ENCODE measurements at places on chromosomes 7 and 10.

- DNase-seq: no peak
Observed at GRCh38 chr10:29181936-29182335, 106.9 kb upstream of the LYZL1 start.

DNA sequence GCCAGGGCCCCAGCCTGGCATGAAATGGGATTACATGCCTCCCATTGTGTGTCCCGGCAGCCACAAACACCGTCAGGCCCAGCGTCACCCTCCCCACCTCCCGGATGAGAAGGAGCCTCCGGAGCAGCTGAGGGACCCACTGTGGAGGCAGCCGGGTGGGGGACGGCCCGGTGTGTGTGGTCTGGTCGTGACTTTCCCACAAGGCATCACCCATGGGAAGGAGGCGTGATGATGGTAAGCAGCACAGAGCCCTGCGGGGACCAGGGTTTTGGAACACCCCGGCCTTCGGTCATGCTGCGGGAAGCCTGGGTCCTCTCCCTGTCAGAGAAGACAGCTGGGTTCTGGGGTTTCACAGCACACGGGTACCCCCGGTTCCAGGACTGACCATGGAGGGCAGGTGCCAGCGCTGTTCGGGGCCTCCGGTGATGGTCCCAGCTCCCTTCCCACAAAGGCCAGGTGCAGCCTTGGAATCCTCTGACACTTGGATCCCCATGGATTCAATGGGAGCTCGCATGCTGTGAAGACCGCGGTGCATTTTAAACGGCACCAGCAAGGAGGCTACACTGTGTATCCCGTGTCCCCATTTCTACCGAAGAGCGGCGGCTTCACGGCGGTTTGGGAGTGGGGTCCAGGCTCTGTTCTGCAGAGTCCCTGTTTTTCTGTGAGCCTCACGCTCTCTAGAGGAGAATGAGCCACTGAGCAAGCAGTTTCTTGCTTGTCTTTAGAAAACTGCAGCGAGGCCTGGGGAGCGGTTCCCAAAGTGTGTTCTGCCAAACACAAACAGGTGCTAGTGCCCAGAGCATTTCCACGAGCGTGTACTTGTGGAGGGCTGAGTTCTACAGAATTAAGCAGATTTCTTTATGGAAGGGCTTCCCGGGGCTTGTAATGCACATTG is 336.0 kb downstream of the ADARB2 start:
- DNase-seq: no peak

DNA sequence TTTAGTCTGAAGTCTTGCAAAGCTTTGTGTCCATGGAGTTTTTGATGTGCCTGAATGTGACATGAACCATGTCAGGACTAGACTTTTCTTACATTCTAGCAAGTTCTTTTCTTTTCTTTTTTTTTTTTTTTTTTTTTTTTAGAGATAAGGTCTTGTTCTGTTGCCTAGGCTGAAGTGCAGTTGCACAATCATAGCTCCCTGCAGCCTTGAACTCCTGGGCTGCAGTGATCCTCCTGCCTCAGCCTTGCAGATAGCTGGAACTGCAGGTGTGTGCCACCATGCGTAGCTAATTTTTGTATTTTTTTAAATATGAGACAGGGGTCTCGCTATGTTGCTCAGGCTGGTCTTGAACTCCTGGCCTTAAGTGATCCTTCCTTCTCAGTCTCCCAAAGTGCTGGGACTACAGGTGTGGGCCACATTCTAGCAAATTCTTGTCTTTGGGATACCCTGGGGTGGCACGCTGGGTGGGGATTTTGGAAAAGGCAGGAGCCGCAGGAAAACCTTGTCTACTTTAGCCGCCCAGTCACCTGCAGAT is 152.8 kb downstream of the SVIL start:
- DNase-seq: no peak

DNA sequence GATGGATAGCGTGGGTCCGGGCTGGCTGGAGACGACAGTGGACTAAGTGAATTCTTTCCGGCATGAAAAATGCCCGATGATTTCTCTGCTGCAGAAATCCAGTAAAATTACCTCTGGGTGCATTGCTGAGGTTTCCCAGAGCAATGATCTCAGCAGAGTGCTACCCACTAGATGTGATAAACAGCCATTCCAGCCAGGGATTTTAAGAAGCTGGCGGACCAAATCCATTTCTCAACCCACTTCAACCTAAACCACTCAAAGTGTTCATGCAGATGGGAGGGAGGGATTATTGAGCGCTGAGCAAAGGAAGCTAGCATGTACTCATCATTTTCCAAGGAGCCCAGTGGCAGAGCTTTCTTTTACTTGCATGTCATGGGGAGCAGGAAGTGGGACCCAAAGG is 116.7 kb downstream of the PRKCQ start:
- DNase-seq: no peak

DNA sequence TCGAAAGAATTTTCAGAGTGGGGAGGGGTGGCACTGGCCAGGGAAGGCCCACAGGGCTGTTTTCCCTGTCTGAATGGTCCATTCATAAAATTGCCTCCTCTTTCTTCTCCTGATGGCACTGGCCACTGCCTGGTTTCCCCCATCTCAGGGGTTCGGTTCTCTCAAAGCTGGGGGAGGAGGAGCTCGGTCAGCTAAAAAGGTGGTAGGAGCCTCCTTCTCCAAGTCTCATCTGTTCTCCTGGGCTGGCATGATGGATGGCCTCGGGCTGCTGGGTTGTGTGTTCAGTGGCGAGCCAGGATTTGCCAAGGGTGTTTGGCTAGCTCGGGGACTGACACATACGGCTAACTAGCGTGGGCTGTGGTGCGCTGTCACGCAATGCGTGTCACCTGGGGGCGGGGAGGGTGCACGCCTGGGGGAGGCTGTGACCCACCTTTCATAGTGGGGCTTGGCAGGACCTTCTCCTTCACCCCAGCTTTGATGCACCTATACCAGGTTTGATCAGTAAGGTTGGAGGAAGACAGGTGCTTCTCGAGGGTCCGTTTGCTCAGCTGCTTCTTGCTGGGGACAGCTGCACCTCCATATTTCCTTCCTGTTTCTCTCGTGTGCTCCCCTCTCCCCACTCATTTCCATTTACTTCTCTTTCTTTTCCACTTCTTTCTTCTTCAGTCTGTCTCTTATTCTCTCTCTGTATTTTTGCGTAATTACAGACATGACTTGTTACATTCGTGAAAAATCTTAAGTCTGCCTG is 36.3 kb downstream of the RBM20 start:
- DNase-seq: no peak
